Activated CD8-positive, alpha-beta memory T cell treated with anti-CD3 and anti-CD28 coated beads, Interleukin-2, amount 10 ng/mL, durations not matched to agents 7 days and 5 days (primary cell): ENCODE measurements at places on chromosomes 16 and 17.

- no peaks in the 10 kb centered on the region for H3K27me3 ChIP-seq
- H3K27ac ChIP-seq, result no peak overlapping the region
- H3K4me3 ChIP-seq, result no peak overlapping the region
- H3K36me3 ChIP-seq, result no peaks in the 10 kb centered on the region
Observed at GRCh38 chr17:69876757-69877156, 198.3 kb upstream of the KCNJ16 start.

- no peaks in the 10 kb centered on the region for H3K36me3 ChIP-seq
- no peaks in the 10 kb centered on the region for H3K27me3 ChIP-seq
Observed at GRCh38 chr16:59330019-59330670, 596.0 kb upstream of the GOT2 start.

DNA sequence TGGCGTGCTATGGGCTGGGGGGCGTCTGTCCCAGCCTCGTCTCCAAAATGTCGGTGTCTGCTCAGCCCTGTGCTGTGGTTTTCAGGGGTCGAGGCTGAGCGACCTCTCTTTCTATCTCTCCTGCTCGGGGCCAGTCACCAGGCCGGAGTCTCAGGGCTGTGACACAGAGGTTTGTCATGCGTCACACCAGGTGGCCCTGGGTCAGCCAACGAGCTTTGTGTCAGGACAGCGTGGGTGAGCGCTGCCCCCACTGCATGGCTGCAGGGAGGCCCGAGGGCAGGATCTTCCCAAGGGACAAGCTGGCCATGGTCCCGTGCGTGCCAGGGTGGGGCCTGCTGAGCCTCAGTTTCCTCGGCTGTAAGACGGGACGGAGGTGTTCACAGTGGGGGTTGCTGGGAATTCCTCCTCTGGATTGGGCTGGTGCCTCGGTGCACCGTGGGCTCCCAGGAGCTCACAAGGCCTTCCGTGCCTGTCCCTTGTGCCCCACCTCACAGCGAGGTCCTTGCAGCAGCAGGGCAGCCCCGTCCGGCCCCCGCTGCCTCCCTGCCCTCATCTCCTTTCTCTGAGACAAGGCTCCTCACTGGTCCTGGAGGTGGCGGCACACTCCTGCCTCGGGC, 50.5 kb downstream of the CBFA2T3 start:
- no peak for DNase-seq
- H3K36me3 ChIP-seq, result no peaks in the 10 kb centered on the region
- no peaks in the 10 kb centered on the region for H3K4me1 ChIP-seq
- no peaks in the 10 kb centered on the region for H3K27me3 ChIP-seq
- H3K4me3 ChIP-seq, result no peak overlapping the region

DNA sequence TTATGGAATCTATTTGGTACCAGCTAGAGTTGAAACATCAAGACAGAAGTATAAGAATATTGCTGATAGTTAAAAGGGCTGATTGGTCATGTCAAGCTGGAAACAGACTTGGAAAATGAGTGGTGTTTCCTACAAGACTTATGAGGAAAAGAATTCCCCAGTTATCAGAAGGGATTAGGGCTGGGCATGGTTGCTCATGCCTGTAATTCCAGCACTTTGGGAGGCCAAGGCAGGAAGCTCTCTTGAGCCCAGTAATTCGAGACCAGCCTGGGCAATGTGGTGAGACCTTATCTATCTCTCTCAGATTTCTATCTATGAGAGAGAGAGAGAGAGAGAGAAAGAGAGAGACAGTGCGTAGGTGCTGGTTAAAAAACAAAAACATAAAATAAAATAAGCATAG, 139.5 kb upstream of the PMFBP1 start:
- no peaks in the 10 kb centered on the region for H3K36me3 ChIP-seq
- no peak overlapping the region for H3K4me3 ChIP-seq
- H3K4me1 ChIP-seq, result peaks cover 6% of the 10 kb centered on the region
- no peak for DNase-seq

DNA sequence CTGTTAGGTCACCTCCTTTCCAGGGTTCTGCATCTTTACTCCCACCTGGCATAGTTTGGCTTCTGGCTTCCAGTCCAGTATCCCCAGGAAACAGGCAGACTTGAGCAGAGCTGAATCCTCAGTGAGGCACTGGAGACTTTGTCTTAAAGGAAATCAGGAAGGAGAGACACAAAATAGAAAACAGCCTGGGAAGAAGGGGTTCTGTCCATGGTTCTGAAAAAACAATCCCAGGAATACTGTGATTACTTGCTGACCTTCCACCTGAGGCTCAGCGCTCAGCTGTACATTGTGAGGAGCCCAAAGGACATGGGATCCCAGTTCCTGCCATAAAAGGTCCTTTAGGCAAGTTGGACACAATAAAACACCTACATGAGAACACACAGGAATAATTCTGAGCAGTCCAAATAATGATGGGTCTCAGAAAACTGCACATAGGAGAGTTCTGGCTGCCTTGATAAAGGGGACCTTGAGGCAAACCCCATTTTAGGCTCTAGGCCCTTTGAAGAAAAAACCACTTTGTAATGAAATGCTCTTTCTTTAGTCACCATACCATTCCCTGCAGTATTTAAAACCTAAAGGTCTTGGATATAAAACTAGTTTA, 81.4 kb upstream of the CRHR1 start:
- no peak overlapping the region for H3K27ac ChIP-seq
- peaks cover 46% of the 10 kb centered on the region for H3K27me3 ChIP-seq
- H3K4me1 ChIP-seq, result no peaks in the 10 kb centered on the region

DNA sequence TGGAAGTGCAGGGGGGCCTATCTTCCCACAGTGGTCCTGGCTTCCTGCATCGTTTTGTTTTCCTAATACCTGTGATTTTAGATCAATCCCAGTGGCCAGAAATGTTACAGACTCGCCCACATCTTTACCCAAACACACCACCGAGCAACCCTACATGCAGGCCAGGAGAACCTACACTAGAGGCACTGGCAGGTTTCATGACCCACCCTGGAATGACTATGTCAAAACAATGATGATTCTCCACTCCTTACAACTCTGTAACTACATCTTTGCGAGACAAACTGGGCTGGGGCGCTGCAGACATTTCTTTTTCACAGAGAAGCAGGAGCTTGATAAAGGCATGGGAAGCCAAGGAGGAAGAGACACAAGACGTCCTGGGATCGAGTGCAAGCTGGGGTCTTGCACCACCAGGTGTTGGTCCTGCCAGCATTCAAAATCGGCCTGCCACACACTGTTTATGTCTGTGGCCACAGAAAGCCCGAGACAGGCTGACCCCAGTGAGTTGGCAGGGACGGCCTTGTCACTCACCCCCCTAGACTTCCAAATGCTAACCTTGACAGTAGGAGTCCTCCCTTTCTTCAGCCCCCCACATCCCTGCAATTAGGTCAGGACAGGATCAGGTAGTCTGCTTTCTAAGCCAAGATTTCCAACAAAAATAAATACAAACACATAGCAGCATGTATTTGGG, 32.5 kb downstream of the UBE2O start:
- no peak for DNase-seq
- H3K27me3 ChIP-seq, result no peaks in the 10 kb centered on the region
- no peak overlapping the region for H3K27ac ChIP-seq
- H3K4me1 ChIP-seq, result no peaks in the 10 kb centered on the region

- no peak overlapping the region for H3K4me3 ChIP-seq
- no peaks in the 10 kb centered on the region for H3K36me3 ChIP-seq
- no peak for DNase-seq
Observed at GRCh38 chr17:73186283-73187050, 6.4 kb upstream of the COG1 start.

- H3K36me3 ChIP-seq, result no peaks in the 10 kb centered on the region
- H3K4me3 ChIP-seq, result no peak overlapping the region
- peaks cover 8% of the 10 kb centered on the region for H3K4me1 ChIP-seq
- no peak for DNase-seq
- no peak overlapping the region for H3K27ac ChIP-seq
Observed at GRCh38 chr17:19539040-19539399, 5.4 kb downstream of the SLC47A1 start.

GRCh38 chr16:81522108-81522701, 77.6 kb downstream of the CMIP start:
- H3K27ac ChIP-seq, result peak overlapping the region; percentile 95
- peak overlapping the region; percentile 58 for H3K4me3 ChIP-seq
- H3K36me3 ChIP-seq, result peaks cover 21% of the 10 kb centered on the region
- peaks cover 83% of the 10 kb centered on the region for H3K4me1 ChIP-seq
- peak; percentile 81 for DNase-seq

- no peak for DNase-seq
- H3K4me1 ChIP-seq, result no peaks in the 10 kb centered on the region
- H3K4me3 ChIP-seq, result no peak overlapping the region
- no peaks in the 10 kb centered on the region for H3K36me3 ChIP-seq
Observed at GRCh38 chr17:71441098-71441497, 679.7 kb upstream of the SOX9 start.
